Karpas-422 (cell line): ENCODE measurements at places on chromosomes 4 and X. TPM values are rescaled to one million over a fixed set of nuclear protein-coding genes. Genes with fewer than 3 reads are reported as not detected.

SRPX2 gene
- not detected in 2 replicates for total RNA-seq

CLCN4 gene
- total RNA-seq, result 4.3 and 6.3 TPM in 2 replicates

NDST3 gene
- total RNA-seq, result not detected in 2 replicates

NAP1L5 gene
- 17.9 and 23.2 TPM in 2 replicates for total RNA-seq

XKRX gene
- total RNA-seq, result not detected in 2 replicates

CT45A1 gene
- not detected in 2 replicates for total RNA-seq

GATA1 gene
- not detected in 2 replicates for total RNA-seq

AWAT2 gene
- not detected in 2 replicates for total RNA-seq

SYP gene
- total RNA-seq, result 0.86 and 1.2 TPM in 2 replicates

TRIML2 gene
- total RNA-seq, result not detected in 2 replicates

VEGFC gene
- total RNA-seq, result not detected in 2 replicates

NFKB1 gene
- total RNA-seq, result 5.3 and 7.9 TPM in 2 replicates

WNK3 gene
- 0.04 TPM in 2 replicates for total RNA-seq

TMSB15B gene
- total RNA-seq, result 1.0 and 13.2 TPM in 2 replicates

KLHL15 gene
- 12.7 and 23.7 TPM in 2 replicates for total RNA-seq

HSPA4L gene
- total RNA-seq, result 0.40 and 1.9 TPM in 2 replicates

MAGEA8 gene
- total RNA-seq, result not detected in 2 replicates

NHSL2 gene
- not detected in 2 replicates for total RNA-seq

ERAS gene
- not detected in 2 replicates for total RNA-seq

AFM gene
- not detected in 2 replicates for total RNA-seq

TRIML1 gene
- not detected in 2 replicates for total RNA-seq

CT45A3 gene
- total RNA-seq, result not detected in 2 replicates

CLDN34 gene
- not detected in 2 replicates for total RNA-seq

TRMT44 gene
- total RNA-seq, result 14.1 and 16.2 TPM in 2 replicates

RBM3 gene
- 176 and 183 TPM in 2 replicates for total RNA-seq

DCAF4L1 gene
- 0.36 and 0.56 TPM in 2 replicates for total RNA-seq

CT45A6 gene
- total RNA-seq, result not detected in 2 replicates

SYN1 gene
- total RNA-seq, result not detected in 2 replicates

ACE2 gene
- not detected in 2 replicates for total RNA-seq

TAF7L gene
- not detected in 2 replicates for total RNA-seq

ADH6 gene
- not detected in 2 replicates for total RNA-seq

NEUROG2 gene
- total RNA-seq, result 5.1 and 9.6 TPM in 2 replicates

SPANXA1 gene
- not detected in 2 replicates for total RNA-seq

BTK gene
- total RNA-seq, result 81.6 and 94.2 TPM in 2 replicates

TMEM47 gene
- total RNA-seq, result not detected in 2 replicates

DGAT2L6 gene
- not detected in 2 replicates for total RNA-seq

FBXL5 gene
- total RNA-seq, result 35.6 and 78.2 TPM in 2 replicates
